NCI-H526 (cell line): ENCODE measurements at places on chromosomes 1 and 21.

GRCh38 chr1:7722670-7723012, 48.5 kb upstream of the VAMP3 start:
- DNase-seq: no peak

DNA sequence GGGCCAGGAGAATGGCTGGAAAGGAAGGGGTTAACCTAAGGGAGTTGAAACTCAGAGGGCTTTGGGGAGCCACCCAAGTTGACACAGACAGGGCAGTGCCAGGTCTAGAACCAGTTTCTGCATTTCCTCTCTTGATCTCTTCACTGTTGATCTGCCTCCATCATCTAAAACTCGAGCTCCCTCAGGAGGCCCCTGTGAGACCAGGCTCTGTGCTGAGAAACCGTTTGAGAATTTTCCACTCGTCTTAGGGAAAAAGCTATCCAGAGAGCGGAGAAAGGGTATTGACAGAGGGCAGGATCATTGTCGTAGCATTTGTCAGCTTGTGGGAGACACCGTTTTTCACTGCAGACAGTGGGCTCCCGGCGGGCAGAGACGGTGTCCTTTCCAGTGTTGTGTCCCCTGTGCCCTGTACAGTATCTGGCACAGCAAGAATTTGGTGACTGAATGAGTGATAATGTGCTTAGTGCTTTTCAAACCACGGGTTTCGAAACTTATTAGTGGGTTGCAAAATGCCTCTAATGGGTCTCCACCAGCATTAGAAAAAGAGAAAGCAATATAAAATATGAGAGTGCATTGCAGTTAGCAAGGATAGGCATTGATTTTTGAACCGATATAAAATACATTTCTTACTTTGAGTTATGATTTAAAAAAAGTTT, 31.1 kb downstream of the PROK1 start:
- DNase-seq: no peak

- no peak for DNase-seq
Measured at GRCh38 chr1:239999170-239999569, 92.5 kb upstream of the FMN2 start.

DNA sequence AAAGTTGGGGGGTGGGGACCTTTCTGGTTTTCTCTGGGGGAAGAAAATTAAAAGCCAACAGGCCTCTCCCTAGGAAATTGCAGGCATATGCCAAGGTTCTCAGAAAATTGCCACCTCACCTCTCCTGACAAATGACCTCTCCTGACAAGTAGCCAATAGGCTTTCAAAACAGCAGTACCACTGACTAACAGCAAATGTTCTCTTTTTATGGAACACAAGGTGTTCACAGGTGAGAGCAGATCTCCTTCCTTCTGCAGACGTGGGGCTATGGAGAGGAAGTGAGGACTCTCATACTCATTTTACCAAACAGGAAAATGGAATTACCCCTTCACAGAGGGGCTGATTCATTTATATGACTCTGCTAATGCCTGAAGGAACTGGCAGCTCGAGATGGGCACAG, 32.7 kb upstream of the SUCO start:
- no peak for DNase-seq

DNA sequence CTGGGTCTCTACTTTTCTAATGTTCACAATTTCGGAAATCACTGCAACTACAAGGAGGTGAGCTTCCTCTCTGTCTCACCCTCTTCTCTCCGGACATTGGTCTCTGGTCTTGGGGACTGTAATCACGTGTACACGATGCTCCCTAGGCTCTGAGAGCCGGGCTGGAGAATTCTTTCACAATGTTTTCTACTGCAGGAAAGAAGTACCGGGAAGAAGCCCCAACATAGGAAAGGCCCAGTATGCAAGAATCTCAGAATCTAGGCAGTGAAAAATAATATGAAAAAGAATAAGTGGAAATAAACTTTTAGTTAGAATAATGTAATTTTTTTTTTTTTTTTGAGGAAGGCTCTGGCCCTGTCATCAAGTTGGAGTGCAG, 13.5 kb upstream of the HJV start:
- DNase-seq: peak; percentile 69

GRCh38 chr1:167991546-167991945, 54.7 kb upstream of the MPC2 start:
- DNase-seq: no peak

DNA sequence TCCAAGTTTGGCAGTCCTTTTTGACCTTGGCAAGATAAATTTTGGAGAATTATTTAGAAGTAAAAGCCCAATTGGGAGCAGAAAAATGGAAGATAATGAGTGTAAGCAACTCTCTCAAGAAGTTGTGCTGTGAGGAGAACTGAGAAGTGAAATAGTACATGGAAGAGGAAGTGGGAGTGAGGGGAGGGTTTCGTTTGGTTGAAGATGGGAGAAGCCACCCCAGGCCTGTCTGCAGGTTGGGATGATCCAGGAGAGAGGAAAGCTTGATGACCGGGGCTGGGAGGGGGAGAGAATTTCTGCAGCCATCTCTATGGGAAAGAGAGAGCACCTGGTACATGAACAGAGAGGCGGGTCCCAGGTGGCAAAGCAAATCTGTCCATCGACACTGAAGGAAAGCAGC, 8.6 kb upstream of the RCAN1 start:
- DNase-seq: no peak

DNA sequence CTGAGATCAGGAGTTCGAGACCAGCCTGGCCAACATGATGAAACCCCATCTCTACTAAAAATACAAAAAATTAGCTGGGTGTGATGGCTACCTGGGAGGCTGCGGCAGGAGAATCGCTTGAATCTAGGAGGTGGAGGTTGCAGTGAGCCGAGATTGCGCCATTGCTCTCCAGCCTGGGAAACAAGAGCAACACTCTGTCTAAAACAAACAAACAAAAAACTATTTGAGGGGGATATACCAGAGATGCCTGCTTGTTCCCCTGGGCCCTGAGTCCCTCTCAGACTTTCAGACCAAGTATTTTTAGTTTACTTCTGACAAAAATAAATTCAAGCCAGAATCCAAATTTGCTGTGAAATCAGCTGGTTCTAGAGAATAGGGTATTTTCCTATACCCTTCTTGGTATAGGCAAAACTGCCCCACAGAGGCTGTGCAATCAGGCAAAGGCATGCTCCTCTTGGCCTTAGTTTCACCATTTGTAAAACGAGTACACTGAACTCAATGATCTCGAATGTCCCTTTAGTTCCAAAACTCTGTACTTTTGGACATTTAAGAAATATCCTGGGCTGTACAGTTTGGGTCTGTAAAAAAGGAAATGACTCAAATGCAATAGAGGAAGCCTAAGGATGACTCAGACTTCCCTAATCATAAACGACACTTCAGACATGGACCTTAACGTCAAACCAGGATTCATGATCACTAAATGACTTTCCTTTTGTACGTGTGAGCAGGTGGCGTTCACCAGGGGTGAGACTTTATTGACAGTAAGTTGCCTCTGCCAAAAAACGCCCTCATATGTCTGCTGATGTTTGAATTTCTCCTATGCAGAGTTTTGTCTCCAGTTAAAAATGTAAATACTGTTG, 16.1 kb downstream of the ENSA start:
- DNase-seq: no peak

- peak; percentile 60 for DNase-seq
Measured at GRCh38 chr1:42777852-42778251, 6.9 kb upstream of the TMEM269 start.

GRCh38 chr1:93638307-93638847, 43.3 kb downstream of the BCAR3 start:
- no peak for DNase-seq

GRCh38 chr1:56439610-56440264, 139.6 kb downstream of the PLPP3 start:
- DNase-seq: no peak

DNA sequence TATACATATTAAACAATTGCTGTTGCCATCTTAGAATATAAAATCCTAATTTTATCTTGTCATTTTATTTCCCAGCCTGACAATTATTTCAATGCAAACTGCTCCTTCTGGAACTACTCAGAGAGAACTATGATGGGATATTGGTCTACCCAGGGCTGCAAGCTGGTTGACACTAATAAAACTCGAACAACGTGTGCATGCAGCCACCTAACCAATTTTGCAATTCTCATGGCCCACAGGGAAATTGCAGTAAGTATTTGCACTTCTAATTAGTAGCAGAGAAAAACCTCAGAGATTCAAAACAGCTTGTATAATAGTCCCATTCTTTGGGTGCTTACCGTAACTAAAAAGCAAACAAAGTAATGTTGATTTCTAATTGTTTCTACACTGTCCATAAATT, 167.2 kb downstream of the ADGRL2 start:
- peak; percentile 75 for DNase-seq

DNA sequence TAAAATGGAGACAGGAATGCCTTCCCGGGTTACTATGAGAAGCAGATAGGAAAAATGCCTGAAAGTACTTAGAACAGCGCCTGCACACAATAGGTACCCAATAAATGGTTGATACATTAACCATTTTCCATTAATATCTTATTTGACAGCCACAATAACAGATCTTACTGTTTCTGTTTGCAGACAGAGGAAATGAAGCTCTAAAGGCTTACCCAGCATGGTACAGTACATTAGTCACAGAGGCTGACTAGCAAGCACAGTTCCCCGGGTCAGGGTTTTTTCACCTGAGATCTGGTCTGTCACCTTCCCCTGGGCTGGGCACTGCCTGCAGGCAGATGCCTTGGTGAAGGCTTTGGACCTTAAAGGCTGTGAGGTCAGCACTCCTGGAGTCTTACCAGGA, 2.9 kb downstream of the TRIM63 start:
- no peak for DNase-seq

- DNase-seq: no peak
Measured at GRCh38 chr1:46793126-46793525, 5.7 kb upstream of the CYP4B1 start.

DNA sequence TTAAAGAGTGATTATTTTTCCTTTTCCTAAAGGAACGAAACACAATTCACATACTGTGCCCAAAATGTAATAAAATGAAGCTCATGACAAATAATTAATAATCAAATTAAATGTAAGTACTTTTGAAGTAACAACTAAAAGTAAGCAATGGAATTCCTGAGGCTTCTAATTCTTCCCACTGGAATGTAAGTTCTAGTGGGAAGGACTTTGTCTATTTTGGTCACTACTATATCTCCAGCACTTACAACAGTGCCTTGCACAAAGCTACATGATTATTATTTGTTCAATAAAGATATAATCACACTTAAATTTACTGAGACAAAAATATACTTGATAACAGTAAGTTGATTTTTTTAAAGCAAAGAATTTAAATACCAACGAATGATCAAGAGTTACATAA, 128.8 kb downstream of the COQ8A start:
- no peak for DNase-seq

DNA sequence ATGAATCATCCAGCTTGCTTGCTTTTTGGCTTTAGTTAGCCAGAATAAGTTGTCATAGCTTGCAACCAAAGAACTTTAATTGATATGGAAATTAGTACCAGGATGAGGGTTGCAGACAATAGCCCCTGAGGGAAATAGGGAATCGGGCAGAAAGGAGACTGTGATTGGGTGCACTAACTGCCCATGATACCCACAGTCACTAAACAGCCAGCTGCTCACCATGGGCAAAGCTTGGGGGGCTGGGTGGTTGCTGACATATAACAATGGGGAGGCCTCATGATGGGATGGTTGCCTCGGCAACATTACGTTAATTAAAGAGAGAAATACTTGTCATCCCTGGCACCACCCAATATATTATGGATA, 17.8 kb upstream of the PLA2G2E start:
- DNase-seq: no peak

DNA sequence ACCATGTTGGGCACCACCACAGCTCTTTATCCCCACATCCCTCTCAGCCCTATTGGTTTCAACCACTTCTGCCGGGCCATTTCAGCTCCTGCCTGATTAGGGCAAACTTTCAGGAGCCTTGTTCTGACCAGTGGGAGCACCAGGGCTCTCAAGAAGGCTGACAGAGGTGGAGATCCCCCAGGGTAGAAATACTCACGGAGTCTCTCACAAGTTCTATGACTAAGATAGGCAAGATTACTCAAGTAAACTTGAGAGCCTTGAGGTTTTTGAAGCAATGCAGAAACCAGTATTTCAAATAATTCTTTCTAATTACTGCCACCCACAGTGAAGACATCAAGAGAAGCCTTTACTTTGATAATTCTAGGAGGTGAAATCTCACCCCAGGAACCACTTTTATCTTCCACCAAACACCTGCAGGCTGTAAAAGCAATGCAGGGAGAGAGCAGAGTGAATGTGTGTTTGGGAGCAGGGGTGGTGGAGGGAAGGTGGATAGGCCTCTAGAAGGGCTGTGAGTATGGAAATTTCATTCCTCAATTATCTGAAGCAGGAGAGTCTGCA, 6.6 kb upstream of the PTCH2 start:
- no peak for DNase-seq

GRCh38 chr1:78369546-78369945, 121.2 kb upstream of the PTGFR start:
- DNase-seq: no peak

DNA sequence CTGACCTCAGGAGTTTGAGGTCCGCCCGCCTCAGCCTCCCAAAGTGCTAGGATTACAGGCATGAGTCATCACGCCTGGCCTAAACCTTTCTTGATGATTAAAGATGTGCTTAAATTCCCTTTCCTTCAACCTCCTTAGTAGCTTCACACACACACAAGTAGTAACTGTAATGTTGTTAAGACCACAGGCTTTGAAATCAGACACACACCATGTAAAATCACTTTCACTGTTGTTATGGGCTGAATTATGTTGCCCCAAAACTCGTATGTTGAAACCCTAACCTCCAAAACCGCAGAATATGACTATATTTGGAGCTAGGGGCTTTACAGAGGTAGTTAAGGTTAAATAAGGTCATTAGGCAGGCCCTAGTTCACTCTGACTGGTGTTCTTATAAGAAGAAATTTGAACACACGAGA, 180.2 kb downstream of the NR5A2 start:
- no peak for DNase-seq

GRCh38 chr21:28781602-28782276, 210.9 kb downstream of the LTN1 start:
- peak; percentile 62 for DNase-seq

DNA sequence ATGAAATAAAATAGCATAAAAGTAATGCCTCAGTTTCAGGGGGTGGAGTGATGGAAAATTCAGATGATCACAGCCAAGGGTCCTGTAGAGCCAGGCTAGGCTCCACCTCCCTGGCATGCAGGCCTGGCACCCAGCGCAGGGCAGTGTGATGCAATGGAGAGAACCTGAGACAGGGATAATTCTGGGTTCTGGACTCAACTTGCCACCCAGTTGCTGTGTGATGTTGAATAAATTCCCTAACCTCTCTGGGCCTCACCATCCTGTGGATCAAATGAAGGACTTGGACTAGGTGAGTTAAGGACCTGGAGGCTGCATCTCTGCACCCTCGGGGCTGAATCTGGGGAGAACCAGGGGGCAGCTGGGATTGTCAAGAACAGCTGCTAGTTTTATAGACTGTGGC, 17.0 kb downstream of the PADI2 start:
- no peak for DNase-seq

DNA sequence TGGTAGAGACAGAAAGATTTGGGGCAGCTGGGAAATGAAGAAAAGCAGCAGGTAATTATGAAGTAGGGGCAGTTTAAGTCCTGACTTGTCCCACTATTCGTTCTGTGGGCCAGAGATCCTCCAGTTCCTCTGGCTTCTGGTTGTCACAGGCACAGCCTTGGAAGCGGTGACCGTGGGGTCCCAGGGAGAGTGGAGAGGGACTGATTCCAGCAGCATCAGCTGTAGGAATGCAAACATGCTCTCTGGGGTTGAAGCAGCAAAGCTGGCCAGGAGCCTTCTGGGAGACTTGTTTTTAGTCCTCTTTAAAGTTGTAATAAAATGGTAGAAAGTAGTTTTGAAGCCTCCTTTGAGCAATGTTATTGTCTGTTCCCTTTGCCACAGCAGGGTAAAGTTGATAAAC, 488.0 kb downstream of the LMO4 start:
- no peak for DNase-seq

- DNase-seq: no peak
Measured at GRCh38 chr1:194298007-194298598, 1111.7 kb upstream of the B3GALT2 start.
